ENCODE measurements at places on chromosomes 12 and 14.

DNA sequence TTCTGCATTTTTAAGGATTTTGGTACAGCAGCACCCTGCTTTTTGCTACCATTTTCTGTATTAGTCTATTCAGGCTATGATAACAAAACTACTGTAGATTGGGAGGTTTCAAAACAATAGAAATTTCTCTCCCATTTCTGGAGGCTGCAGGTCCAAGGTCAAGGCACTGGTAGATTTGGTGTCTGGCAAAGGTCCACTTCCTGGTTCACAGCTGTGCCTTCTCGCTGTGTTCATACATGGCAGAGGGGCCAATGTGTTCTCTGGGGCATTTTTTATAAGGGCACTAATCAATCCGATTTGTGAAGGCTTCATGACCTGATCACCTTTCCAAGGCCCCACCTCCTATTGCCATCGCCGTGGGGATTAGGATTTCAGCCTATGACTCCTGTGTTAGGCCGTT is 268.1 kb upstream of the RTL1 start:
- DNase-seq, result no peak

- DNase-seq, result no peak
Measured at GRCh38 chr12:40953076-40953475, 235.0 kb upstream of the PDZRN4 start.

DNA sequence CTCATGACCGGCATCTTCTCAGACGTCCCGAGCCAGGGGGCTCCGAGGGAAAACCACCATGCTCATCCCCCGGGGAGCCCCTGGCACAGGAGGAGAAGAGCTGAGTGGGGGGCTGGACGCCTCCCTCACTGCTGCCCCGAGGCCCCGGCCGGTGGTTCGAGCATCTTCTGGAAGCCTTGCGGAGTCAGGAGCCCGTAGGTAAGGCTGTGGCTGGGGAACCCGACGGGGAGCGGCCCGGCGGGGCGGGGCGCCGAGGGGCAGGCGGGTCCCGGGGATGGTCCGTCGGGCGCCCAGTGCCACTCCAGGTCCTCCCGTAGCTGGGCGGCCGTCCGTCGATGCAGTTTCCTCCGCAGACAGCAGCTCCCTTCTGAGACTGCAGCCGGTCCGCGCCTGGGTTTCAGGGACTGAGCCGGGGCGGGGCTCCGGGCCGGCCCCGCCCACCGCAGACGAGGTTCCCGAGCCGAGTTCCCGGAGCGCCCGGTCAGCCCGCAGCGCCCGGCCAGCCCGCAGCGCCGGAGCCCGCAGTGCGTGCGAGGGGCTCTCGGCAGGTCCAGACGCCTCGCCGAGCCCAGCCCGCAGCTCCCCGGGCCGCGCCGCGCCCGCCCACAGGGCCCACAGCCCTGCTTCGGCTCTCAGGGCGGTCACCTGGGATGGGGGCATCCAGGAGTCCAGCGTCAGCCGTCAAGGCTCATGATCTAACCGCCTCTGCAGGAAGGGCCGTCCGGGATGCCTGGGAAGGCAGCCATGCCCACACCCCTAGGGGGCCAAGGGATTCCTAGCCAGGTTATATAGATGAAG is at the start of gene PGF:
PGF (minus strand) TSS at position 369 of the 798 bp plus-strand sequence; CDS start at position 14, 355 bp downstream.
- DNase-seq, result peak; percentile 56

DNA sequence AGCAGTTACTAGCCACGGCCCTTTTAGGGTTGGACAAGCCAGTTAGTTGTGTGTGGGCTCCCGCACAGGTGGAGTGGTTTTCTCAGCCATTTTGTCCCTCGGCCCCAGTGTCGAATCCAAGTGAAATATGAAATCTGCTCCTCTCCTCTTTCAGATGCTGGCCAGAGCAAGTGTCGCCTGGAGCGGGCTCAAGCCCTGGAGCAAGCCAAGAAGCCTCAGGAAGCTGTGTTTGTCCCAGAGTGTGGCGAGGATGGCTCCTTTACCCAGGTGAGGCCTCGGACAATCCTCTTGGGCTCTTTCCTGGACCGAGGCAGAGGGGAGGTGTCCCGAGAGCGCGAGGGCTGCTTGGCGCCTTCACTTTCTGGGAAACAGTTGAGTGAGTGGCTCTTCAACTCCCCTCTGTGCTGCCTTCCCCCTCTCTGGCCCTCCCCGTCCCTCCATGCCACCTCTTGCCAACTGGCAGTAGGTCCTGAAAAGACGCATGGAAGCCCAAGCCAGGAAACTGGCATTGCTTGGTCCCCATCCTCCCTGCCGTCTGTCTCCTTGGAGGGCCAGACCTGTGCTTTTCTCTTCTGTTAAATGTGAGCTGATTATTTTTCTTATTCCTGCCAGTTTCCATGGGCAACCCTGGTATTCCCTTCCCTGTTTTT is 74.2 kb downstream of the SMOC1 start:
- DNase-seq, result no peak

DNA sequence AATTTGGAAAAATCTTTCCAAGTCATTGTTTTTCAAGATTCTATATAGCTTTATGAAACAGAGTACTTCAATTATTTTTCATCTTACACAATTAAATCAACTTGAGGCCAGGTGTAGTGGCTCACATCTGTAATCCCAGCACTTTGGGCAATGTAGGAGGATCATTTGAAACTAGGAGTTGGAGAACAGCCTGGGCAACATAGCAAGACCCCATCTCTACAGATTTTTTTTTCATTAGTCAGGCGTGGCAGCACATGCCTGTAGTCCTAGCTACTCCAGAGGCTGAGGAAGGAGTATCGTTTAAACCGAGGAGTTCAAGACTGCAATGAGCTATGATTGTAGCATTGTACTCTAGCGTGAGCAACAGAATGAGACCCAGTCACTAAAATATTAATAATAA is 72.9 kb downstream of the BMP4 start:
- no peak for DNase-seq

GRCh38 chr12:107541001-107541705 is 144.4 kb upstream of the PWP1 start:
- DNase-seq, result no peak

GRCh38 chr12:1744932-1745331 is 54.1 kb downstream of the ADIPOR2 start:
- DNase-seq, result no peak

DNA sequence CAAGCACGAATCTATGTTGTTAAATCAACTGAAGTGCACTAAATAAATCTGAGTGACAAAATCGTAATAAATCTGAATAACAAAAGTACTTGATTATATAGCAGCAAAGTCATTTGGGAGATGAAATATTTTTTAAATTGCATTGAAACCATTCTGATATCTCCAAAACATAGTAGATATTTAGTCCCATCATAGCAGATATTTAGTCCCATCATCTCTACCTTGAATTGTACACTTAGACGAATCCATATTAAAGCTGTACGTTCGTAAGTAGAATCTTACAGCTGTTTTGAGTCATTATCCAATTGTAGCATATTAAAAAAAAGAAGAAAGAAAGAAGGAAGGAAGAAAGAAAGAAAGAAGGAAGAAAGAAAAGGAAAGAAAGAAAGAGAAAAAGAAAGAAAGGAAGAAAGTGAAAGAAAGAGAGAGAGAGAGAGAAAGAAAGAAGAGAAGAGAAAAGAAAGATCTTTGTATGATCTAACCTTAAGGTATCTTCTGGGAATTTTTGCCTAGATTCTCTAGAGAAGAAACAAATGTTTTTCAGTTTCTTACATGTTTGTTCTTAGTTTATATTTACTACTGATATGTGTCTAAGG is 2.6 kb downstream of the DCN start:
- DNase-seq, result no peak

DNA sequence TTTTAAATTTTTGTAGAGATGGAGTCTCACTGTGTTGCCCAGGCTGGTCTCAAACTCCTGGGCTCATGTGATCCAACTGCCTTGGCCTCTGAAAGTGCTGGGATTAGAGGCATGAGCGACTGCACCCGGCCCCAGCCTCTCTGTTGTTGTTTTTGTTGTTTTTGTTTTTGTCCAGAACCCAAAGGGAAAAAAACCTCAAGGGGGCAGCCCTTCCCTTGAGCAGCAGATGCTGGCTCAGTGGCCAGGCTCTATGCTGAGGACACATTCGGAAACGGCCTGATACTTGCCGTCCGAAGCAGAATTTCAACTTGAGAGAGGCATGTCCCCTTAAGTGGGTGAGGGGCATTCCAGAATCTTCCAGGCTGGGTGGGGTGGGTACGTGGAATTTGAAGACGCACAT is 6.7 kb downstream of the MVK start:
- no peak for DNase-seq

GRCh38 chr12:46370792-46371717 is 1.5 kb downstream of the SLC38A2 start:
- DNase-seq, result peak; percentile 95

DNA sequence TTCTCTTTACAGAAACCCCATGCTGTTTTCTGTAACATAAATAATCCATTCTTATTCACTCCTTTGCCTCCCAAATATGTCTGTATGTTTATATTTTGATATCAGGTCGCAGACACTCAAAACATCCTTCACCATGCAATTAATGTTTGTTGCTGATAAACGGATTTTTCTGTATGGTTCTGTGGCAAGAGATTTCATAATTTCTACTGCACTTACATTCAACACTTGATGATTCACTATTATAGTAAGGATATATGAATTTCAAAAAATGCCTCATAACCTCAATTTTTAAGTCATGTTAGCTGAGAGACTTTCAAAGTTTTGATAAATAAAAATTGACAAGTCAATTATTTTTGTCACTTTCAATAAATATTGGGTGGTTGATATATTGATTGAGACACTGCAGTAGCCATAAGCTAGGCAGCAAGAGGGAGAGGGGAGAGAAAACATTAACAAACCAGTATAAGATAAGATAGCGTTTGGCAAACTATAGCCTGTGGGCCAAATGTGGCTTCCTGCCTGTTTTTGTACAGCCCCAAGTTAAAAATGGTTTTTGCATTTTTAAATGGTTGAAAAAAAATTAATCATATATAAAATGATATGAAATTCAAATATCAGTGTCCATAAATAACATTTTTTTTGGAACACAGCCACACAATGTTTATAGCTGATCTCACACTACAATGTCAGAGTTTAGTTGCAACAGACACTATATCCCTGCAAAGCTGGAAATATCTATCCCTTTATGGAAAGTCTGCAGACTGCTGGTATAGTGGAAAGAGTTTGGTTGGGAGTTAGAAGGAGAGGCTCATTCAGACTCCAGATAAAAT is 18.3 kb downstream of the ALDH6A1 start:
- no peak for DNase-seq

DNA sequence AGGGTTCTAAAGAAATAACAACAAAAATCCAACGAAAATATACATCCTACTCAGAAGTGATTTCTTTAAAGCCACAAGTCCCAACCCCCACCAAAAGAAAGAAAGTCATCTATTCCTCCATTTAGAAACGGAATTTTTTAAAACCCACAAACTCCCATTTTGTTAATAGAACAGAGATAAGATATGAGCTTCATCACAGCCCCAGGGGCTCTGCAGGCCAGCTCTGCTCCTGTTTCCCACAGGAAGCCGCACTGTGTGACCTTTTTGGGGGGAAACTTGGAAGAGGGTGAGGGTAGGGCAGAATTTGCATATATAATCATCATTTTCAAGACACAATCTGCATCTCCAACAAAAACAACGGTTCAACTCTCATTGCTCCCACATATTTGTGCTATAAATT is 2.8 kb downstream of the FBXL14 start:
- no peak for DNase-seq

DNA sequence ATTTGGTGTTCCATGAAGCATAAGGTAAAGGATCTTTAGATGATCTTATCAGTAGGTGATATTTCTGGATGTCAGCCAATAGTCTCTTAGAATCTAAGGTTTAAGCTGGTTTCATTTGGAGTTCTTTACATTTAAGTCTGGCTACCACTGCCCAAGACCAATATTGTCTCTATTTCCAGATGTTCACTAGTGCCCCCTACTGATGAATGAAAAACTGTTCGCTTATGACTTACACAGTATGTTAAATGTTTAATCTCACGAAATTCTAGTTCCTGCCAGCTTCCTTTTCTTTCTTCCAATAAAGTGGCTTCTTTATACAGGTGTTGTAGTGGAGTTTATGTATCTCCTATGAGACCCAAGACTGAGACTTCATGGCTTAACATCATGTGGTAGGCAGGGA is 31.8 kb upstream of the MIS18BP1 start:
- no peak for DNase-seq

DNA sequence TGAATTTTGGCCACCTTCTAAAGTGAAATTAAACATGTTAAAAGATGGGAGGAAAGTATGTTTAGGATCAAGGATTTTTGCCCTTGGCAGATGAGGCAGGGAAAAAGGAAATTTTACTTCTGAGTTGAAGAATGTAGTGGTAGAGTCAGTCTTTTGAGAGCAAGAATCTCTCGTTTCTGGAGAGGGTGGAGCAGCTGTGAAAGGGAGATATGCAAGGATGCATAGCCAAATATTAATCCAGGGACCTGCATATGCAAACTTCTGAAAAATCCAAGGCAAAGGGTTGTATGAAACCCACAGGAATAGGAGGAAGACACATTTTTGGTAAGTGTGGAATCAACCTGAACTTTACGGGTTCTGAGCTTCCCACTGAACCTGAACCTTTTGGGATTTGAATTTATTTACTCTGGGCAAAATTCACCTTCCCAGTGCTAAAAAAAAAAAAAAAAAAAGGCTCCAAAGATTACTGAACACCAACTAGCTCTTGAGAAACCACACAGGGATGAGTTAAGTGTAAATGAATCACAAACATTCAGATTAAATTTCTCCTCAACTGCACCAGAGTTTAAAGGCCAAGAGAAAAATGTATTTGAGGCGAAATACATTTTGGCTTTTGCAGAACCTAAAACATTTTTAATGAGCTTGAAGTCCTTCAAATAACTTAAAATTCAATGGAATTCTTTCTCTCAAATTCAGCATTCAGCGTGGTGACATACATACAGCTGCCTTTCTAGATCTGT is 187.1 kb upstream of the CDKN3 start:
- no peak for DNase-seq

GRCh38 chr12:39966256-39966655 is 139.6 kb downstream of the SLC2A13 start:
- no peak for DNase-seq

GRCh38 chr12:65296508-65297265 is 18.2 kb downstream of the MSRB3 start:
- DNase-seq, result no peak

- DNase-seq, result peak; percentile 79
Measured at GRCh38 chr12:47079468-47079980, at the start of the genes AMIGO2 and PCED1B. Gene AMIGO2, minus strand, starts transcription at chr12:47079959. Its CDS starts 957 bp downstream, at chr12:47079002. Gene PCED1B, plus strand, starts transcription at chr12:47079621. Its CDS starts 155,443 bp downstream, at chr12:47235064.

DNA sequence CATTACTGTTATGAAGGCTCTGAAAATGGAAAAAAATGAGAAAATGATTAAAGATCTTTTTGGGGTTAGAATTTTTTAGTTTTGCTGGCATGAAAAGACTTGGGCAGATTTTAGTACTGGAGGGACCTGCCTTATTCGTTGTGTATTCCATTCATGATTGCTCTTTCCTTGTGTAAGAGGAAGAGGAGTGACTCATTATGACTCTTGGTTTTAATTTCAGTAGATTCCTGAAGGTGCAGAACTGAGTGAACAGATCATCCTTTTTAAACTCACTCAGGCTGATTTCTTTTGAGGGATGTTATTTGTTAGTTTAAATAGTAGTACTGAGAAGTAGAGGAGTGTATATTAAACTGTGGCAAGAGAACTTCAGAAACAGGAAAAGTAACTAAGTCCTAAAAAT is 41.6 kb downstream of the AKAP6 start:
- no peak for DNase-seq

DNA sequence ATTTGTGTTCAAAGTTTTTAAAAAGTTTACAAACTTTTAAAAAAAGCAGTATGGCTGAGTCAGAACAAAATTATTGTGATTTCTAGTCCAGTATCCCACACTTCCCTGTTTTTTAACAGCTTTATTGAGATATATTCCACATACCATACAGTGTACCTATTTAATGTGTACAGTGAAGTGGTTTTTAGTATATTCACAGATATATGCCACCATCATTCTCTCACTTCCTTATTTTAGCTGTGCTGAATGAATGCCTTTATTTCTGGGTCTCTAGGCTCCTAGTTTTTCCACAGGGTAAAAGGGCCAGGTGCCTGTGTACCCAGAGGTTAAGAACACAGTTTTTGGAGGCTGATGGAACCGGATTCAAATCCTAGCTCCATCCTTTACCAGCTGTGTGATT is 58.9 kb upstream of the SRSF5 start:
- DNase-seq, result no peak

All from stimulated activated CD8-positive, alpha-beta memory T cell treated with anti-CD3 and anti-CD28 coated beads, Interleukin-4, amount 100 ng/mL, for 48 hours (primary cell).